RCC 7860 (cell line): ENCODE measurements at places on chromosomes 13 and 19.
A peak's percentile ranks its signal among the peaks of the same experiment; 100 is the strongest.

GRCh38 chr13:53144826-53145225, 116.2 kb downstream of the OLFM4 start:
- no peak for DNase-seq

DNA sequence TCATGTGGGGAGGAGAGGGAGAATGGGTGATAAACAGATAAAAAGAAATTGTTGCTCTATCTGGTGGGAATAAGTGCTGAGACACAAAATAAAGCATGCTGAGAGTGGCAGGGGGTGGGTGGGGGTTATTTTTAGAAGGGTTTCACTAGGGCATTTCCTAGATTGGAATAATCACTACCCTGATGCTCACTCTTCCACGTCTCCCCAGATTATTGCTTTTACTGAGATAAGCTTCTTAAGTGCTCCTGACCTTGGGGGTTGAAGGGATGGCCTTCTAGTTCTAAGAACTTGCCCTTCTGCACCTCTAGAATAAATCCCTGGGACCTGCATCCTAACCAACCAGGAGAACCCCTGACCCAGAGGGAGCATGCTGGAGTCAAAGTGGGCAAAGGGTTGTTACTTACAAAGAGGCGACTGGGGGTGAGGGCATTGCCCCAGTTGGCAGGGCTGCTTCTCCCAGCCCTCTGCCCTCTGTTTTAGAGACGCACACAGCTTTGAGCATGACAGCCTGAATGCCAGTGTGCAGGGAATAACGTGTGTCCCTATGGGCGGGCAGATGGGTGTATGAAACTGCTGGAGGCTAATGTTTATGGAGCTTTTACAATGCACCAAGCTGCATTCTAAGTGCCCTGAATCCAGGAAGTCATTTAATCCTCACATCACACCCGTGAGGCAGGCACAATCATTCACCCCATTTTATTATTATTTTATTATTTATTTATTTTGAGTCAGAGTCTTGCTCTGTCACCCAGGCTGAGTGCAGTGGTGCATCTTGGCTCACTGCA, 743 bp downstream of the RDH8 start:
- DNase-seq, result no peak

DNA sequence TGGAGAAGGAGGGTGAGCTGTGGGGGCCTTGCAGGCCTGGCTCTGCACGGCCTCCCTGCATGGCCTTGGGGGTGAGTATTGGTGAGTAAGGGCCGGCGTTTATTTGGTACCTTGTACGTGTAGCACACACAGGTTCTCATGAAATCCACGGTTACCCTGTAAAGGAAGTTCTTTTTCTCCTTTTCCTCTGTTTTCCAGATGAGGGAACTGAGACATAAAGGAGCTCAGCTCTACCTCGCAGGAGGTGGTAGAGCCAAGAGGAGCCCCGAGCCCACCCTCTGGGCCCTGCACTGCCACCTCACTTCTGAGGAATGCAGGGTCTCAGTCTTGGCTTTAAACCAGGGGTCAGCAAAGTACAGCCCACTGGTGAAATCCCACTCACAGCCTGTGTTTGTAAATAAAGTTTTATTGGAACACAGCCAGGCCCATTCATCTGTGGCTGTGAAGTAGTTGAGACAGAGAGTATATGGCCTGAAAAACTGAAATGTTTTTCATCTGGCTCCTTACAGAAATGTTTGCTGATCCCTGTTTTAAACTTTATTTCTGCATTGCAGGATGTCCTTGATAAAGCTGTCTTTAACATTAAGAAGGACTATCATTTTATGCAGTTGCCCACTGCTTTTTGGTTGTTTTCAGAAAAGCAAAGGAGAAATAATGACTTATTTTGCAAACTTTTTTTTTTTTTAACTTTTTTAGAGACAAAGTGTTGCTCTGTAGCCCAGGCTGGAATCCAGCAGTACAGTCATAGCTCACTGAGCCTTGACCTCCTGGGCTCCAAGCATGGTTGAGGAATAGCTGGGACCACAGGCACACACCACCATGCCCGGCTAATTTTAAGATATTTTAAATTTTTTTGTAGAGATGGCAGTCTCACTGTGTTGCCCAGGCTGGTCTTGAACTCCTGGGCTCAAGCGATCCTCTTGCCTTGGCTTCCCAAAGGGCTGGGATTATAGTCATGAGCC, 6.4 kb downstream of the EPN1 start:
- no peak for DNase-seq

DNA sequence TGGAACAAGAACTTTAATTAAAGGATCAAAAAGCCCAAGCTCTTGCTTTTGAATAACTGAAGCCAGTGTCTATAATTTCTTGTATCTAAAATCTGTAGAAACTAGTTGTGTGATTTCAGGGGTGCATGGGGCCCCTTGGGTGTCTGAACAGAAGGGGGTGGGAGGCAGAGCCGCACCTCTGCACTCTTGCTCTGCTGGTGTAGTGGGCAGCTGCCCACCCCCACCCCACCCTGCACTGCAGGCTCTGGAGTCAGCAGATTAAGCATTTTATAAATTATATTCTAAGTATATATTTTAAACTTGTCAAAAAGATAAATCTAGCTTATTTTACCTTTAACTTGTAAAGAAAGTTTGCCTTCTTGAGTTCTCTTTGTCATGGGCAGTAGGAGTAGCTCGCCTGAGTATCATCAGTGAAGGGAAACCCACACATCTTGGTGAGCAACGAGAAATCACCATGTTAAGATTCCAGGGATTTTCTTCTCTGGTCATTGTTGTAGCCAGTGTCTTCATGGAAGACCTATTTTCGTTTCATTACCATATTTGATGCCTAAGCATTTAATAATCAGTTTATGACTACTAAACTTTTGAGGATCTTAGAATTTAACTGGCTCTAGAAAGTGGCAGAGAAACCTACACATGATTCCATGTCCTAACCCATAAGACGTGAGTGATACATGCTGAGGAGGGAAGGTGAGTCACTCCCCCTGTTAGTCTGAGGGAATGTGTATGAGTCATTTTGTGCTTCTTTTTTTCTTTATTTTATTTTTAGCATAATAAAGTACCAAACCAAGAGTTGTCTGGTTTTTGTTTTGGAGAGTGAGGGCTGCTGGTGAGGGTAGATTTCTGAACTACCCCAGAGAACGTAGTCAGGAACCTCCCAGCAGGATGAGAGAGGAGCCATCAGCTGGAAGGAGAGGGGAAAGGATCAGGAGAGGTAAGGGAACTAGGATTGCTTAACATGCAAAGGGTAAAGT, 7.7 kb downstream of the UBE2L5 start:
- peak; percentile 82 for DNase-seq

GRCh38 chr19:39406656-39407409, at the start of gene ZFP36:
TSS of gene ZFP36 (plus strand) at chr19:39406847. CDS start at chr19:39406905, 58 bp downstream.
- DNase-seq, result peak; percentile 62

DNA sequence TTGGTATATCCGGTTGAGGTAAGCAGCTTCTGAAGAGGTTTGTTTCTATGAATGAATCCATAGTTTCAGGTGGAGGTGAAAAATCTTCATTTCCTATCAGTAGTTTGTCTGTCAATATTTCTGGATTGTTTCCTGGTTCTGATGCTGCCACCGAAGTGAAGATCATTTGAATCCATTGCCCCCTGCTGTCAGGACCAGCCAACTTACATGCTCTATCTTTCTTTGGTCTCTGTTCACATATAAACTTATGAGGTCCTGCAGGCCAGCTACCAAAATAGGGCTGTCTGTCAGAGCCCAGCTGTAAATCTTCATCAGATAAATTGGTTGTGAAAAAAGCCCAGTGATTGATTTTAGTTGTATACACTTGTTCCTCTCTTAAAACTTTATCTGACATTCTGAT, 15.2 kb upstream of the N4BP2L1 start:
- DNase-seq, result no peak

DNA sequence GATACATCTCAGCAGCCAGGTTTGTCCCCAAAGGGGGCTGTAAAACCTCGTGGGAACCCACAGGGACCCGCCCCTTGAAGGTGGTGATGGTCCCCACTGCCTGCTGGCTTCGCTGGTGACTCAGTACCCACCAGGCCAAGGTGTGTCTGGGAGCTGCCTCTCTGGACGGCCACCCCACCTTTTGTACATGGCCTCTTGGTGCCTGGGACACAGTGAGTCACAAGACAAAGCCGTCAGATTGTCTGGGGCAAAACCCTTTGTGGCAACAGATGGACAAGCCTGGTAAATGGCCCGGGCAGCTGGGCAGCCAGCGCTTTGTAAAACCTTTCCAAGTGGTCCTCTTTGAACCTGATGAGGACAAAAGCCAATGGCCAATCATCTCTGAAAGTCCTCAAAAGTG, 27.9 kb upstream of the KLF2 start:
- DNase-seq, result peak; percentile 81

- no peak for DNase-seq
Observed at GRCh38 chr13:35469806-35470525, 6.5 kb downstream of the MAB21L1 start.

DNA sequence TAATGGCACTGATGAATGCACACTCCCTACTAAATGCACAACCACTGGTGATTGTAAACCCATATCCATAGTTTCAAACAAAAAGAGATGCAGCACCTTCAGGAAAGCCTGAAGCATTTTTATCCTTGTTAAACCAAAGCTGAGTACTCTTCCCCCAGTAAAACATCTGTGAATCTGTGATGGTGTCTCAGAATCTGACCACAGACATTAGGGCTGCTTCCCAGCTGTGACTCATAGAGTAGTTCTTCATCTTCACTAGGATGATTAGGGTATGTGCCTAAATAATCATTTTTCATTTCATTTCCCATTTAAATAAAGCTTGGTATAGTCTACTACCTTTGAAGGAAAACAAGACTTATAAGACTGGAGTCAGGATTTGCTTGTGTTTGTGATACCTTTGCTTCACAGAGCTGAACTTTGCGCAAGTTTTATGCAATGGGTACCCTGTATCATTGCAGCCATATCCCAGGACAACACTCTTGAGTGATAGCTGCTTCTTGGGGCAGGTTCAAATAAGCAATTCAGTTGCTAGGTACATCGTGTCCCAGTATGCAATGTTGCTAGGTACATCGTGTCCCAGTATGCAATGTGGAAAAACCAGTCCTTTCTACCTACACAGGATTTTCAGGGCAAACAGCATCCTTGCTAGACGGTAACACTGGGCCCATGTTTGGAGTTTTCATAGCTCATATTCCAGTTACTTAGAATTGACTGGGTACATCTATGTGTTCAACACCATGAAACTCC, 277.1 kb downstream of the IRS2 start:
- no peak for DNase-seq

DNA sequence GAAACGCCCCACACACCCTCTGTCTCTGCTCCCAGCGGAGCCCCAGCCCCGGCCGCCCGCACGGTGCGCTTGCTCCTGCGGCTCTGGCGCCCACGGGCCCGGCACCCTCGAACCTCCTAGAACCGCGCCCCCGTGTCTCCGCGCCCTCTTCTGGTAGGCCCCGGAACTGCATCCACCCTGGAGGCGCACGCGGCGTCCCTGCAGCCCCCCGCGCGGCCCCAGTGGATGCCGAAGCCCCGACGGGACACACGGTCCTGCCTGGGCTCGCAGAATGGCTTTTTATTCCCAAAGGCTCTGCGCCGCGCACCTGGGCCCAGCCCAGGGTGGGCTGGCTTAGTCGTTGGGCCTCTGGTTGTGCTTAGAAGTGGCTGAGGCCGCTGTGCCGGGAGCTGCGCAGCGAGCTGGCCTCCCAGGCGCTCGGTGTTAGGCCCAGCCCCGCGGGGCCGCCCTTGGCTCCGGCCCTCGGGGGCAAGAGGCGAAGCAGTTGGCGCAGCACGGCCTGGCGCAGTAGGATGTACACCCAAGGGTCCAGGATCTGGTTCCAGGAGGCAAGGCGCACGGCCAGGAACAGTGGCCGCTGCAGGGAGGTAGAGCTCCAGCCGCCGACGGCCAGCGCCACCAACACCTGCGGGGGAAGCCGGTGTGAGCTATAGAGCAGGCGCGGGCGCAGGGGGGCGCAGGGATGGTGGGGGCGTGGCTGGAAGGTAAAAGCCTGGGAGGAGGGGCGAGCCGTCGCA, 2.8 kb downstream of the PTGER1 start:
- DNase-seq, result no peak

GRCh38 chr19:7856679-7857663, 17.2 kb downstream of the PRR36 start:
- no peak for DNase-seq

- DNase-seq, result no peak
Observed at GRCh38 chr13:34620074-34620850, 321.8 kb upstream of the NBEA start.

- DNase-seq, result no peak
Observed at GRCh38 chr13:63396746-63397145, 1981.1 kb upstream of the PCDH20 start.

- DNase-seq, result no peak
Observed at GRCh38 chr19:8461891-8462290, 17.1 kb downstream of the HNRNPM start.

- DNase-seq, result no peak
Observed at GRCh38 chr13:26867451-26868091, 107.0 kb upstream of the GPR12 start.

DNA sequence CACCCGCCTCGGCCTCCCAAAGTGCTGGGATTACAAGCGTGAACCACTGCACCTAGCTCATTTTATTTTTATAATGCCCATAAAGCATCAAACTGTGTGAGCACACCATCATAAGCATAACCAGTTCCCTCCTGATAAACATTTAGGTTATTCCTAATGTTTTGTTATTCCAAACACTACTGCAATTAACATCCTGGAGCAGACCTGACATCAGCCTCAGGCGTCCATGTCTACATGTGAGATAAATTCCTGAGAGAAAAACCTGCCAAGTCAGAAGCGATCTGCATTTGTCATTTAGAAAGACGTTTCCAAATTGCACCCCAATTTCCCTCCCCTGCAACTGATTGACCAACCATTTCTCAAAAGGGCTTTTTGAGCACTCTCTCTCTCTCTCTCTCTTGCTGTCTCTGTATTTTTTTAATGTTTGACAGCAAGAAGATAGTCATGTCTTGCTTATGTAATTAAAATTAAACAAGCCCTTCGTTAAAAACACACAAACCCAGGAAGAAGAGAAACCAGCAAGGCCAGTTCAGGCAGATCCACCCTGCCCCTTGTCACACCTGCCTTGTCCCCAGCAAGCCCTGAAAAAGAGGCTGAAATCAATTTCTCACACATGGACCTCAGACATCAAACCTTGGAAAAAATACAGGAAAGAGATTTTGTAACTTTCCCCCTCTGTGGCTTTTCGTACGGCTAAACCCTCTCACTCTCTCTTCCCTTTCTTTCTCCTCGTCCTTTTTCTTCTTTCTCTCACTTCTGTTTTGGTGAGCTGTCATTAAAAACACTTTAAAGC, 9.9 kb downstream of the LYPD3 start:
- no peak for DNase-seq

- peak; percentile 20 for DNase-seq
Observed at GRCh38 chr19:44617110-44617880, 3.9 kb downstream of the IGSF23 start.

GRCh38 chr19:30718707-30719106, 346.5 kb downstream of the ZNF536 start:
- DNase-seq, result no peak

DNA sequence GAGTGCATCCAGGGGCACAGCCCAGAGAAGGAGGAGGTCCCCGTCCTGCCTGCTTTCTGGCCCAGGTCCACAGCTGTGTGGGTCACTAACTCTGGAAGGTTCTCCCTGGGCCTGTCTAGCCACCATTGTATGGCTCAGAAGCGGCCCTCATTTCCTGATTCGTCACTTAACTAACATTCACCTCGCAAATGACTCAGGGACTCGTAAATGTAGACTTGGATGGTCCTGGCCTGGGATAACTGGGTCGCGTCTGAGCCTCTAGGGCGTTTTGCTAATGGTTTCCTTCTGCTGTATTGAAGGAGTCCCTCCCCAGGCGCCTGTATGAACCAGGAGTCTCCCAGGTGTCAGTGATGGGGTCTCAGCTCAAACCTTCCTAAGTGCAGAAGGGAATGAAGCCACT, 162.8 kb downstream of the ZNF536 start:
- DNase-seq, result no peak
